Gastroesophageal sphincter (tissue), 4 donors: ENCODE measurements at places on chromosomes 7 and 10. TPM values are rescaled to one million over a fixed set of nuclear protein-coding genes. Genes with fewer than 3 reads are reported as not detected.

Gene ADAM12
- 1.2 TPM for total RNA-seq

GRCh38 chr10:26468700-26469099, 30.6 kb downstream of the APBB1IP start:
- peak; percentile 28 for ATAC-seq

Gene NRG3
- total RNA-seq = not detected

- ATAC-seq = no peak
Measured at GRCh38 chr7:155941688-155942087, 129.4 kb upstream of the SHH start.

GRCh38 chr10:49228677-49229076, 40.5 kb upstream of the TMEM273 start:
- ATAC-seq = no peak

DNA sequence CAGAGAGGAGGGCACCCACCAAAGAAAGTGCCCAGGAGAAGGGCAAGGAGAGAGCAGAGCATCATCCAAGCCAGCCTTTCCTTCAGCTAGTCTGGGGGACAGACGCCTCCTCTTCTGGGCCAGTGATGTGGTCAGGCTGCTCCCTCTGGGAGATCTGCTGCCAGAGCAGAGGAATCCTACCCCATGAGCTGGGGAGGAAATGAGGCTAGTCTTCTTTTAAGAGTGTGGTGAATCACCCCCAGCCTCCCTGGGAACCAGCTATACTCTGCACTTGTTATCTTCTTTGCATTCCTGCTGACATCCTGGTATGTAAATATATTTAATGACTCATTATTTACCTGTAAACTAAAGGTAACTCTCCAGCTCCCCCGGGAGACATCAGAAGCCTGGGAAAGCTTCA, 41.6 kb upstream of the EPHB6 start:
- no peak for ATAC-seq

Gene EPHB4
- total RNA-seq = 55.6 TPM

GRCh38 chr7:139566736-139567646, 43.5 kb downstream of the CLEC2L start:
- no peak for ATAC-seq

Gene CHST12
- total RNA-seq = 8.3 TPM

DNA sequence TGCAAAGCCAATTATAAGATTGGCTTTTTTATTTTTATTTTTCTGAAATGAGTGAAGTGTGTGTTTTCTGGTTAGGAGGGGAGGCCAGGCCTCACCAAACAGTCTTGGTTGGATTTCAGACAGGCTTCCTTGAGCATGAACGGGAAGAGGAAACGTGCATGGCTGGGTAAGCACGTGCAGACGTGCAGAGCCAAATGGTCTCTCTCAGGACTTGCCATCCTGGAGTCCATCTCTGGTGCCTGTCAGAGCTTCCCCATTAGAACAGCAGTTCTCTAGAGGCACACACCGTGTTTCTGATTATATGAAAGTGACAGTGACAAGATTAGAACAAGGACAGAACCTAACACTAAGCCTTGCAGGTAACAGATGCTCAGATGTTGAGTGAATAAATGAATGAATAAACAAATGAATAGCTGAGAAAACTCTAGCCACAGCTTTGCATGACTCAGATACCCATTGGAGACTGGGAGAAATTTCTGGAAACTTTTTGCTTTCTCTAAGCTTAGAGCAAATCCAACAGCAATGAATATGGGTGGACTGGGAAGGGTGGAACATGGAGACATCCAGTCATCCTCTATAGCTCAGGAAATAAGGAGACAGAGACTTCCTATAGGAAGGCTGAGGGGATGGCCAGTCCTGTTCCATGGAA, 11.8 kb upstream of the CALD1 start:
- peak; percentile 13 for ATAC-seq

Gene XRCC2
- total RNA-seq = 0.78 TPM

GRCh38 chr10:132385721-132386418, 11.1 kb upstream of the PWWP2B start:
- ATAC-seq = no peak

- ATAC-seq = no peak
Measured at GRCh38 chr7:151810441-151811232, 66.3 kb downstream of the PRKAG2 start.

Gene HERC4
- total RNA-seq = 55.6 TPM

DNA sequence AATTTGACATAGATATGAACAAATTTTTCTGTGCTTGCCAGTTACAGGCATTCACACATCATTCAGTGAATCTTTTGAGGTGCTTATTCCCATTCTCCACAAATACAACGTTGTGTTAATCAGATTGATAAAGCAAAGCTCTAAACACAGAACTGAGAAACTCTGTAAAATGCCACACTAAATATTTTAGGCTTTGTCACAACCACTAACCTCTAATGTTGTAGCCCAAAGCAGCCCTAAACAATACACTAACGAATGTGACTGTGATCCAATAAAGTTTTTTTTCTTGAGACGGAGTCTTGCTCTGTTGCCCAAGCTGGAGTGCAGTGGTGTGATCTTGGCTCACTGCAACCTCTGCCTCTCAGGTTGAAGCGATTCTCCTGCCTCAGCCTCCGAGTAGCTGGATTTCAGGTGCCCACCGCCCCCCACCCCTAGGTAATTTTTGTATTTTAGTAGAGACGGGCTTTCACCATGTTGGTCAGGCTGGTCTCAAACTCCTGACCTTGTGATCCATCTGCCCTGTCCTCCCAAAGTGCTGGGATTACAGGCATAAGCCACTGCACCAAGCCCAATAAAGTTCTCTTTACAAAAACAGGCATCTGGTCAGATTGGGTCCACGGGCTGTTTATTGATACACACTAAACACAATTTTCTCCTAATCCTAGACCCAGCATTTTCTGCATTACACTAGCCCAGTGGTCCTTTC, 6.9 kb downstream of the CYCS start:
- no peak for ATAC-seq

- no peak for ATAC-seq
Measured at GRCh38 chr7:123771256-123771655, 22.5 kb upstream of the WASL start.

Gene SLC16A9
- 1.7 TPM for total RNA-seq

DNA sequence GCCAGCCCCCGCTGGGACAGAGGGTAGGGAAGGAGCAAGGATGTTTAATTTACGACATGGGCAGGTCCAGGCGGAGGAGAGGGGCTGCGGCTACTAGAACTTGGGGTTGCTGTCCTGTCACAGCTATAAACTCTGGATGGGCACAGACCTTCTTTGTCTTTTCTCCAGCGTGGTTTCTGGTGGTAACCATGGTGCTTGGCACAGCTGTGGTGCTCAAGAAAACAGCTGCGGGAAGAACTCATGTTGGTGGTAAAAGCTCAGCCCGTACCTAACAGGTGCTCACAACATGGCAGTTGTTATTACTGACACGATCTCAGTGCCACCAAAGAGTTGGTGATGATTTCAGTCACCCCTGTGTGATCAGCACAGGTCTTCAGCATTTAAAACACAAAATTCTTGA, 13.8 kb downstream of the BAIAP2L1 start:
- no peak for ATAC-seq

GRCh38 chr7:142787783-142788182, 17.0 kb downstream of the PRSS2 start:
- ATAC-seq = no peak

Gene GRM3
- not detected for total RNA-seq

- ATAC-seq = no peak
Measured at GRCh38 chr7:152989889-152990380, 230.4 kb downstream of the ACTR3B start.

Gene ACBD7
- not detected for total RNA-seq

- no peak for ATAC-seq
Measured at GRCh38 chr7:45024126-45024744, 24.2 kb downstream of the CCM2 start.

DNA sequence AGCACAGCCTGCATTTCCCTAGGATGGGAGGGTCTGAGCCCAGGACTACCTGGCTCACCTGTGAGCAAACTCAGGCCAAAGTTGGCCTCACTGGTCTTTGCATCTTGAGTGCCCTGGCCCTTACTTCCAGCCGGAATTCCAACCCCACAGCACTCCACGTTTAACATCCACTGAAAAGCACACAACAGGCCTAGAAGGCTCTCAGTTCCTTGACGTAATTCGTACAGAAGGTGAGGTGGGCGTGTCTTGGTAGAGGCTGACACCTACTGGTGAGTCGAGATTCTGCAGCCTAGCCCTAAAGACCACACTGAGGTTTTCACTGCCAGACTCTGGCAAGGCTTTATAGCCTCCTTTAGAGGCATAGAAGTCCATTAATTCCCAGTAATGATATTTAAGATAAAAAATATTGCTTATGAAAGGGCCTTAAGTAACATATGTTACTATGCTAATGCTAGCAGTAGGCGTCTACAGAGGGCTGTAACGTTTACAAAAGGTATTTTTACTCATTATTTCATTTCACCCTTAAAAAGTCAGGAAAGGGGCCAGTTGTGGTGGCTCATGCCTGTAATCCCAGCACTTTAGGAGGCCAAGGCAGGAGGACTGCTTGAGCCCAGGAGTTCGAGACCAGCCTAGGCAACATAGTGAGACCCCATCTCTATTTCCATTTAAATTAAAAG, 95.8 kb downstream of the HIP1 start:
- ATAC-seq = no peak

DNA sequence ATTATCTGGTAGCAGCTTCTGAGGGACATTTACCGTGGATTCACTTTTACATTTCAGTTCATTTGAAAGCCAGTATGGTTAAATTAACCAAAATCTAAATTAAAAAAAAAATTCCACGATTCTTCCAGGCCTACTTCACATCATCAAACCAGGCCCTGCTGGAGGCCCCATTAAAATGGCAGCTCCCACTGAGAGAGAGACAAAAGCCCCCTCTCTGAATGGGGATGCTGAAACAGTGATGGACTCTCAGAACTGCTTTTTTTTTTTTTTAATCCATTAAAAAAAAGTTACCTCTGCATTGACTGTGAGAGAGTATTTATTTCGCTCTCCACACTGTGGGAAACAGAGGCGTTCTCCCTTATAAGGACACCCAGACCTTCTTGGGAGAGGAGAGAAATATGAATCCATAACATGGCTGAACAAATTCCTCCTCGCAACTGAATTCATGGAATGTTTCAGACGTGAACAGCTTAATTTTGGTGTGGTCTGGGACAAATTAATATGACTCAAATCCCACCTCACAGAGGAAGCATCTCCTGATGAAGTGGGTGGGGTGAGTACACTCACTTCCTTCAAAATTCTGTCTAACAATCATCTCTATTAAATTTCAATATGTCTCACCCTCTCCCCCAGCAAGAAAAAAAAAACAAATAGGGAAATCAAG, 73.5 kb downstream of the SAMD9 start:
- no peak for ATAC-seq

Gene ATP6V1F
- 98.8 TPM for total RNA-seq

GRCh38 chr7:158389514-158390425, 197.9 kb downstream of the PTPRN2 start:
- no peak for ATAC-seq

Gene PYROXD2
- 18.5 TPM for total RNA-seq

DNA sequence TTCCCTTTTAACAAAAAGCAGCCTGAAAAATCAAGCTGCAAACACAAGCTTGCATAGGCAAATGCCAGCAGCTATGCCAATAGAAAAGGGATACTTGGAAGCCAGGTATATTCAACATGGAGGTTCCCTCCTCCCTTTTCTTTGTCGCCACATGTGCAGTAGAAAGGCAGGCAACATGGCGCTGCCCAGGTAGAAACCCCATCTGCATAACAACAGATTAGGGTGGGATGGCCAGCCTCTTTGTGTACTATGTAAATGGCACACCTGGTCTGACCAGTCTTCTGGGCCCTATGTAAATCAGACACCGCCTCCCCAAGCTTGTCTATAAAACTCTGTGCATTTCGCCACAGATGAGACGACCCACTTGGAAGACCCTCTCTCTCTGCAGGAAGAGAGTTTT, 58.1 kb downstream of the CCDC3 start:
- no peak for ATAC-seq

GRCh38 chr7:131642429-131642828, 86.0 kb upstream of the PODXL start:
- ATAC-seq = no peak
